ENCODE measurements at places on chromosomes 13 and 19. TPM values are rescaled to one million over a fixed set of nuclear protein-coding genes. Genes with fewer than 3 reads are reported as not detected.

GRCh38 chr13:33285420-33286124, at the start of gene STARD13:
Gene STARD13, minus strand, starts transcription at chr13:33285755. Its CDS starts 117 bp downstream, at chr13:33285638.
- no peak for DNase-seq
- H3K27me3 ChIP-seq = no peaks in the 10 kb centered on the region
- H3K27ac ChIP-seq = peak within 1 kb of the TSS; percentile 92
- H3K4me3 ChIP-seq = peak within 1 kb of the TSS; percentile 69
- peaks cover 19% of the 10 kb centered on the region for H3K4me1 ChIP-seq
- no peaks in the 10 kb centered on the region for H3K36me3 ChIP-seq

GRCh38 chr19:1248786-1249297, 459 bp downstream of the MIDN start:
- DNase-seq = peak; percentile 81
- peaks cover 16% of the 10 kb centered on the region for H3K36me3 ChIP-seq
- H3K4me1 ChIP-seq = peaks cover 60% of the 10 kb centered on the region
- peak overlapping the region; percentile 75 for H3K4me3 ChIP-seq
- peak overlapping the region; percentile 99 for H3K27ac ChIP-seq

GRCh38 chr19:46232029-46232428, 2.5 kb downstream of the IGFL1 start:
- H3K27me3 ChIP-seq = no peaks in the 10 kb centered on the region

DNA sequence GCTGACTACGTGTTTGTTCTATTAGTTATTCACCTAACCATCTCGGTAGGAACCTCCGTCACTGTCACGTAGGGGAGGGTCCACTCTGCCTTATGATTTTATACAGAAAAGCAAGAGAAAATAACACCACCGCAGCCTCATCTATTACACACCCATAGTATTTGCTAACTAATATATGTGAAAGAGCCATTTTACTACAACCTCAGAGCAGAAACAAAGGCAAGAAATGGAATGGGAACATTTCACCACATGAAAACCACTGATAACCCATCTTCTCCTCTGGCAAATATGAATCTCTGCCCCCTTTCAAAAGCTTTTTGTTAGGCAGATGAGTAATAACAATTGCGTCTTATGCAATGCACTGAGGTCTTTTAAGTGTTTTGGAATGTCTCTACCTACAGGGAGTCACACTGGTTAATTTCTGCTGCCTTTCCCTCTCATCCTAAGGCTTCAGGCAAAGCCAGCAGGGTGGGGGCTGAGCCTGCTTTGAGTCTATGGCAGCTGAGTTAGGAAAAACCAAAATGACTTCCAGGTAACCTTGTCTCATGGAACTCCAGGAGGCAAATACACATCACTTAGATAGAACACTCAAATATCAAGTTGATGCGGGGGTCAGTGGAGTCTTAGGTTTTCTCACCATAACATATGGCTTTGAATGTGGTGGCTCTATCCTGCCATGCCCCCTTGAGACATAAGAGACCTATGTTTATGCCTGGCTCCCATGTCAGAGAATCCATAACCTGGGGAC, 15.0 kb downstream of the TSHZ3 start:
- H3K27ac ChIP-seq = no peak overlapping the region
- peaks cover under 1% of the 10 kb centered on the region for H3K4me1 ChIP-seq
- no peak overlapping the region for H3K4me3 ChIP-seq

DNA sequence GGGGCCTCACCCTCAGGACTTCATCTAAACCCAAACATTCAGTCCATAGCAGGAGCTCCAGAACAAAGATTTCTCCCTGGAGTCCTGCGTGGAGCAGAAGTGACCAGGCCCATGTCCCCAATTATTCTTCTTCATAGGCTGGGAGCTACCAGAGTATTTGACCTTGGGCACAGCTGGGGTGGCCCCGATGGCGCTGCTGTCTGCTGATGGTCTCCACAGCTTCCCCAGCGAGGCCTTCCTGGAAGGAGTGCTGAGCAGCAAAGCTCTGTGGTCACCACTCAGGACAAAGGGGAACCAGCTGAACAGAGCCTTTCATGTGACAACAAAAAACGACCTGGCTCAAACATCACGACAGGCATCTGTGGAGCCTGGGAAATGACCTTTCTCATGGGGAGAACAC, 62.7 kb upstream of the ARGLU1 start:
- no peaks in the 10 kb centered on the region for H3K27me3 ChIP-seq
- DNase-seq = no peak
- H3K4me1 ChIP-seq = peaks cover 25% of the 10 kb centered on the region
- H3K27ac ChIP-seq = peak overlapping the region; percentile 59
- H3K36me3 ChIP-seq = no peaks in the 10 kb centered on the region
- H3K4me3 ChIP-seq = no peak overlapping the region

DNA sequence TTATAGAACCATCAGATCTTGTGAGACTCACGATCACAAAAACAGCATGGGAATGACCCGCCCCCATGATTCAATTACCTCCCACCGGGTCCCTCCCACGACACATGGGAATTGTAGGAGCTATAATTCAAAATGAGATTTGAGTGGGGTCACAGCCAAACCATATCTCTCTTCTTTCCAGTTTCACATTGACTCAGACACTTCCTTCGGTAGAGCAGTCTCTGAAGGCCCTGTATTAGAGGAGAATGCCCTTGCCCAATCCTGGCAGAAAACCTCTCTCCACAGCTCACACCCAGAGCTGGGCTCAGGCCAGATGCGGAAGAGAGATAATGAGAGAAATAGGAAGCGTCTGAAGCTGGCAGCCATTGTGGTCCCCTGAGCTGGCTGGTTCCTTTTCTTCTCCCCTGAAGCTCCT, 72.4 kb upstream of the CLDN10 start:
- H3K27ac ChIP-seq = no peak overlapping the region
- H3K4me3 ChIP-seq = no peak overlapping the region
- no peaks in the 10 kb centered on the region for H3K36me3 ChIP-seq
- DNase-seq = no peak

DNA sequence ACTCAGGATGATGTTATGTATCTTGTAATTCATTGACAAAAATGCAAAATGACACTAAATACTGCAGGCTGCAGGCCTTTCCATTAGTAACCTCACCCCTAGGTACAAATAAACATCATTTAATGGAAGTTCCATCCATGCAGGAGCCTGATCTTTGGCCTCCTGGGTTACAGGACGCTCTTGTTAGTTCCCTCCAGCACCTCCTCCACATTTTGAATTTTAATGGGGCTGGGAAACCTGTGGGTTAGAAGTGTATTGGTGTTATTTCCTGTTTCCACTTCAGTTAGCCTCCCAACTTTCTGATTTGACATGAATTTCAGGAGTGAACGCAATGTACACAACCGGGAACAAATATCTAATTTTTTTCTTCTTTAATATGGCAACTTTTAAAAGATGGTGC, 237.1 kb upstream of the ARGLU1 start:
- H3K4me1 ChIP-seq = no peaks in the 10 kb centered on the region
- no peak for DNase-seq
- H3K27me3 ChIP-seq = no peaks in the 10 kb centered on the region

DNA sequence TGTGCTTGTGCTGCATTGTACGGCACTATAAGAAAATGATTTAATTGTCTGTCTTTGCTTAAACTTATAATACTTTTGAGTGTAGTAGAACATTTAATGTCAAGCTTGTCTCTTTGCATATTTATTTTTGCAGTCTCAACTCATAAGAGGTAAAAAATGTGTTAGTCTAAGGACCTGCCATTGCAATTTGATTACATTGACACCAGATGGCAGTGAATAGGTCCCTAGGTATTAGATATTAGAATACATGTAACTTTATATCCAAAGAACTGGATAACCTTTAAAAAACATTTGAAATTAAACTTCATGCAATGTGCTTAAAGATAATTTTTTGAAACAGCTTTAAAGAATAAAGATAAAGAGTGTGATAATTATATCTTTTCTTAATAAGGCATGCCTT, 1421.3 kb downstream of the OLFM4 start:
- no peak for DNase-seq
- no peaks in the 10 kb centered on the region for H3K27me3 ChIP-seq
- no peaks in the 10 kb centered on the region for H3K36me3 ChIP-seq
- no peaks in the 10 kb centered on the region for H3K4me1 ChIP-seq
- no peak overlapping the region for H3K27ac ChIP-seq

The PEAK3 gene
- 2.7 TPM for total RNA-seq

The SIGLEC10 gene
- total RNA-seq = 15.4 TPM
